ENCODE measurements at places on chromosomes 3 and 15.

DNA sequence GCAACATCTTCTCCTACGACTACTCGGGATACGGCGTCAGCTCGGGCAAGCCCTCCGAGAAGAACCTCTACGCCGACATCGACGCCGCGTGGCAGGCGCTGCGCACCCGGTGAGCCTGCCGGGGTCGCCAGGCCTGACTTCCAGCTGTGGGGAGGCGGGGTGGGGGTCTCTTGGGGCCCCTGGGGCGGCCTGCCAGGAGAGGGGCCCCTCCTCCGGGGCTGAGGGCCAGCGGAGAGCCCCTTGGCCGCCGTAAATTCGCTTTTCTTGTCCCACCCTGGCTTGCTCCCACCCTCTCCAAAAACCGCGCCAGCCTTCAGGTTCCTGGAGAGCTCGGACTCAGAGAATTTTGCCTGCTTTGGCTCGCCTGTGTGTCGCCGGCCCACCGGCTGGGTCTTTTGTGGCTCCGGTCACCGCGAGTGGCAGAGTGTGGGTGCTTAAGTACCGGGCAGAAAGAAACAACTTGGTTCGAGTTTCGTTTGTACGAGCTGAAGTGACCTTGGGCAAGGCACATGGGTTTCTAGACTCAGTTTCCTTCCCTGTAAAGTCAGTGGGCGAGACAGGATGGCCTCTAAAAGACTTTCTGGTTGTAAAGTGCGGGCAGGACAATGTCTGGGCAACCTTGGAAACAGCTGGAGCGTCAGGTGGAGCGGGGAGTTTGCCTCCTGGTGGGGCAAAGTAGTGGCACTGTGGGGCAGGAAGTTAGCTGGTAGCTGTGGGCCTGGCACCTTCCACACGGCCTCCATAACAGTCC is 976 bp downstream of the ABHD17C start:
- DNase-seq, result peak; percentile 76

DNA sequence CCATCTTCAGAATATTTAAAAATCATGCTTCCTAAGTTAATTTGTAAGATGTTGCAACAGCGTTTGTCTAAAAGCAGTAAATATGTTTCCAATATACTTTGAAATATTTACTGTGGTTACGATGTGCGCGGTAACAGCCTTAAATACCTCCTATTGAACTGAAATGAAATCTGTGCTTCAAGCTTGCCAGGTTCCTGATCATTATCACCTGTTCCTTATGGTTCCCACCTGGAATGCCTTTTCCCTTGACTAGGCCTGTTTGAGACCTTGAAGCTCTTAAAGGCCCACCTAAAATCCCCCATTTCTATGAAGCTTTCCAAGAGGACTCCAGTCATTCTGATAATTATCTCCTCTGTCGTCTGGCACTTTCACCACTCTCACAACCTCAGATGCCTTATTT is 146.7 kb downstream of the NAALADL2 start:
- peak; percentile 58 for DNase-seq

DNA sequence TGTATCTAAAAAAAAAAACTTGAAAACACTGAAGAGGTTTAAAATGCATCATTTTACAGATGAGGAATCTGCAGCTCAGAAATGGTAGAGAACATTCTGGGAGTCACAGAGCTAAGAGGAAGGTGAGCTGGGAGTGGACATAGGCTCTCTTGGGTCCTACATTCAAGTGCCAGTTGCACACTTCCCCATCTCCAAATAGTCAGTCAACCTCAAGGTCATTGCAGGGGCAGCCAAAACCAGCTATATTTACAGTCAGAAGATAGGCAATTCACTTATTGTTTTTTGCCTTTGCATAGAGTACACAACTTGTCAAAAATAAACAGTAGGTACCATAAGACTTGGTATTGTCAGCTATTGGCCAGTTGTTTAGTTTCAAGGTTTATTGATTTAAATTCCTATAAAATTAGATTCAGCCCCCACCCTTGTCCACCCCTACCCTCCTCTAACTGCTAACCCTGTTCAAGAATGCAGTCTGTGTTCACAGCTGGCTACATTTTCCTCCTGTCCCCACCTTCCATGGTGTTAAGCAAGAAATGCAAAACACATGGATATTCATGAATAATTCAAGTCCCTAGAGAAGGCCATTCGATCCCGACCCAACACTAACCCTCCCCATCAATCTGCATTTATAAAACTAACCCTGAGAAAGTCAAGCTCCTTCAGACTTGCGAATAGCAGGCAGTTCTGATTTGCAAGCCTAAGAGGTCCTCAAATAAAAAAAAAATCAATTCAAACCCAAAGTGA is 567.0 kb upstream of the MCTP2 start:
- no peak for DNase-seq

DNA sequence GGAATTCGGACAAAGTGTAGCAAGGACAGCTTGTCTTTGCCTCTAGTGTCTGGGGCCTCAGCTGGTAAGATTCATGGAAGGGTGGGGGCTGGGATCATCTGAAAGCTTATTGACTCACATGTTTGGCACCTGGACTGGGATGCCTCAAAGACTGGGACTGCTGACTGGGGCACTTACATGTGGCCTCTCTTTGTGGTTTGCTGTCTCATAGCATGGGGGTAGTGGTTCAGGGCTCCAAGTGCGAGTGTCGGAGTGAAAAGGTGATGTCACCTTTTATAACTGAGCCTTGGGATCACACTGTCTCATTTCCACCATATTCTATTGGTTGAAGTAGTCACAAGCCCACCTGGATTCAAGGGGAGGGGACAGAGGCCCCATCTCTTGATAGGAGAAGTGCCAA is 6.8 kb downstream of the MFSD1 start:
- no peak for DNase-seq

GRCh38 chr3:69250014-69250413 is 127.6 kb upstream of the LMOD3 start:
- peak; percentile 95 for DNase-seq

GRCh38 chr3:29297998-29298397 is 17.1 kb downstream of the RBMS3 start:
- no peak for DNase-seq

DNA sequence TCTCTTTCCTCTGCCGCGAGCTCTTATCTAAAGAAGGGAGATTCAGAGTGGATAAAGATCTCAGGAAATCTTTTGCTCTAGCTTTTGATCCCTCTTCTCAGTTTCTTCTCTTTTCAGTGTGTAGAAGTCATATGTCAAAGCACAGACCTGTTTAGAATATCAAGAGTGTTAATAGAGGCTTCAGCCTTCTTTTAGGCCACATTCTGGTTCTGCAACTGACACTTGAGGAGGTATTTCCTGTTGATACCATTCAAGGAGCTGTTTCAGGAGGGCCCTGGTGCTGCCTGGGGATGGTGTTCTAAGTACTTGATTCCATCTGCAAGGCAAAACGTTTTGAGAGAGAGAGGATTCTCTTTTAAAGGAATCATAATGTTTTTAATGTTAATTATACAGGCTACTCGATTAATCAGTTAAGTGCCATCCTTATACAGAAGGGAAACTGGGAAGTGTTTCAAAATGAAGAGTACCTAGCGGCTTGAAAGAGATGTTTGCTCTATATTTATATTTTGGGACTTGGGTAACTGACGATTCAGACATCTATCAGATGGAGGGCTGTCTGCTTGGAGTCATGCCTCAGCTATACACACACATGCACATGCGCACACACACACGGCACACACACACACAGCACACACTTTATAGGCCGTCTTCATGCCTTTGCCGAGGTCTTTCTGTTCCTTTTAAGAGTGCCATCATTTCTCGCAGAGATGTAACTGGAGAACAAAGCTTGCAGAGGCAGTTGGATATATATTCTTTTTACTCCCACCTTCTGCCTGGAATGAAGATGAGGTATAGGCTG is 313.9 kb downstream of the PTPRG start:
- DNase-seq, result no peak

DNA sequence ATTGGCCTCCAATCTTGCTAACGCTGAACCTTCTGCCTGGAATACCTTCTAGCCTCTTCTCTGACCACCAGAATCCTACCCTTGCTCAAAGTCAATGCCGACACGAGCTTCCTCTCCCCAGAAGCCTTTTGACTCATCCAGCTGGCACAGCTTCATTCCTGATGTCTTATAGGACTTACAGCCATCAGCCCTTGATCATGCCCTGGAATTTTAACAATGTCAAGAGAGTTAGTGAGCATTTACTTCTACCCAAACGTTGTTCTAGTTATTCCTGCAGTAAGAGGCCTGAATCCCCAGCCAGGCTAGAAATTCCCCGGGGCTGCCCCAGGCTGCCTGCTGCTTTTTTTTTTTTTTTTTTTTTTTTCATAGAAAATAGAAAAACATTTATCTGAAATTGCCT is 3.9 kb downstream of the CYP1A2 start:
- peak; percentile 47 for DNase-seq

- no peak for DNase-seq
These were observed 10.6 kb upstream of the TBC1D5 start for GRCh38 chr3:17752876-17753631.

DNA sequence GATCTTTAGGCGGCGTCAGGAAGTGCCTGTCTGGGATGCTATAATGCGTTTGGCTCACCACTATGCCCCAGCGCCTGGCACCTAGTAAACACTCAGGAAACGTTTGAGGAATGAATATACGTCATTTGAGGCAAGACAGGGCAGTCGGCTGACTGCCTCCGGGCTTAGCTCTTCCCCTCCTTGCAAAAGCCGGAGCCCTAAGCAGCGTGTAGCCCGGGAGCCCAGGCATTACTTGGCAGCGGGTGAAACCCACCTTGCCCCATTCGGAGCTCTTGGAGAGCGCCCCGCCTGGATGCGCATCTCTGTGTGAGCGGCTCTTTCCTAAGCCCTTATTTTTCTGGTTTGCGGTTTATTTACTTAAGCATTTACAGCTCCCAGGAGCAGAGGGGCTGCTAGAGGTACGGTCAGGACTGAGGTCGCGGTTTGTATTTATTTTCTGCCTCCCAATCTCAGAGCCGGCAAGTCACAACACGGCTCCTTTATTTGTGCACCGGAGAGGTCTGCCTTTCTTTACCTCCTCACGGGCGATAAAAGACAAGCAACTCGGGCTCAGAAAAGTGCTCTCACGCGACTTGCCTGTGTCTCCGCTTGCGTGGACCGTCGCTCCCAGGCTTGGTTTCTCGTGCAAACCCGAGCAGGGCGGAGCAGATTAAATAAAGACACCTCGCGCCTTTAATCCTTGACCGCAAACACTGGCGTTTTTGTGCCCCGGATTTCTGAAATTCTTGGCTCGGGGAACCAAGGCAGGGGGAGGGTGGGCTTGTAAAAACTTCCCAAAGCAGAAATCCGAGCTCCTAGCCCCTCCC is 737 bp upstream of the ITPR1 start:
- DNase-seq, result peak; percentile 48

GRCh38 chr3:80055306-80055705 is 287.5 kb upstream of the ROBO1 start:
- no peak for DNase-seq

GRCh38 chr15:66388576-66388975 is 1.9 kb downstream of the MAP2K1 start:
- DNase-seq, result no peak

GRCh38 chr15:52241489-52241888 is 50.3 kb upstream of the GNB5 start:
- no peak for DNase-seq

DNA sequence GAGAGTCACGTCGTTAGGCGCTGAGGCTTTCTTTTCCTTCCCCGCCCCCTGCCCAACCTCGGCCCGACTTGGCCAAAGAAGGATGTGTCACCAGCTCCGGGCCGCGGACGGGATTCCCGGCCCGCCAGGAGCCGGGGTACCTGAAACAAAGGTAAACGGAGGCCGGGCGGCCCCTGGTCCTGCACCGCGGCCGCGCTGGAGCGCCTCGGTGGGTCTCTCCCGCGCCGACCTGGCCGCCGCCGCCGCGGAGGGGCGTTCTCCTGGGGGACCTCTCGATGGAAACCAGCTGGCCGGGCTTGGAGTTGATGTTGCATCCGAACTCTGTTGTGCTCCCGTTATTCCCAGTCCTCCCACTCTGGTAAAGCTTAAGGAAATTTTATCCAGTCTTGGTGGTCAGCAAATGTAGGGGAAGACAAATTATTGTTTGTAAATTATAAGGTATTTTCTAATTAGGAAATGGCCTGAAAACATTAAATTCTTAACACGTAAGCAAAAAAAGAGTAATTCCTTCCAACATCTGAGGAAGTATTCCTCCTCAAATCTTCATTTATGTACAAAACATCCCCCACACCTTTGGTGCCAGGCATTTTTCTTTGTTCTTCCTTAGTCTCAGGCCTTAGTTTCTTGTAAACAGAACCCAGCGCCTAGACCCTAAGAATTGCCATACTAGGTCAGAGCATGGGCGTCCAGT is 888 bp downstream of the PPP2R3A start:
- DNase-seq, result no peak

DNA sequence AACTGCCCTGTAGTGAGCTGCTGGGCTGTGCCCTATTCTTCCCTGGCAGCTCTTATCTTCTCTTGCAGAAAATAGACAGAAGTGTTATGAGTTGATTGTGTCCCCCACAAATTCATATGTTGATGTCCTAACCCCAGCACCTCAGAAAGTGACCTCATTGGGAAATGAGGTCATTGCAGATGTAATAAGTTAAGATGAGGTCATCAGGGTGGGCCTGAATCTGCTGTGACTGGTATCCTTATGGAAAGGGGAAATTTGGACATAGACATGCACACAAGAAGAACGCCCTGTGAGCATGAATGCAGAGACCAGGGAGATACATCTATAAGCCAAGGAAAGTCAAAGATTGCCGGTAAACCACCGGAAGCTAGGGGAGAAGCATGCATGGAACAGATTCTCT is 49.0 kb downstream of the SPSB4 start:
- DNase-seq, result no peak

GRCh38 chr15:79474252-79474651 is 42.1 kb downstream of the MINAR1 start:
- no peak for DNase-seq

DNA sequence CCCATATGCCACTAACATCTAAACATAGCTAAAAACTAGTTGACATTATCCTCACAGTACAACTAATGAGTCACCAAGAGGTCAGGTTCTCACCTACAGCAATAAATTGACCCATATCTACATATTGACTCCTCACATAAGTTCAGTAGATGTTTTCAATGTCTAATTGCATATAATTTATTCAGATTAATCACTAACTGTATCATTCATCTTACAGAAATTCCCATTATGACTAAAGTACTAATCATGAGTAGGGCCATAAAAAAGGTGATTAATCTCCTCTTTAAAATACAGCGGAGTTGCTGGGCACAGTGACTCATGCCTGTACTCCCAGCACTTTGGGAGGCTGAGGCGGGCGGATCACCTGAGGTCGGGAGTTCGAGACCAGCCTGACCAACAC is 82.4 kb upstream of the ST3GAL6 start:
- no peak for DNase-seq

GRCh38 chr3:13260259-13261103 is 159.6 kb downstream of the NUP210 start:
- DNase-seq, result no peak
